ENCODE measurements at places on chromosomes 2 and 18. TPM values are rescaled to one million over a fixed set of nuclear protein-coding genes. Genes with fewer than 3 reads are reported as not detected.

DNA sequence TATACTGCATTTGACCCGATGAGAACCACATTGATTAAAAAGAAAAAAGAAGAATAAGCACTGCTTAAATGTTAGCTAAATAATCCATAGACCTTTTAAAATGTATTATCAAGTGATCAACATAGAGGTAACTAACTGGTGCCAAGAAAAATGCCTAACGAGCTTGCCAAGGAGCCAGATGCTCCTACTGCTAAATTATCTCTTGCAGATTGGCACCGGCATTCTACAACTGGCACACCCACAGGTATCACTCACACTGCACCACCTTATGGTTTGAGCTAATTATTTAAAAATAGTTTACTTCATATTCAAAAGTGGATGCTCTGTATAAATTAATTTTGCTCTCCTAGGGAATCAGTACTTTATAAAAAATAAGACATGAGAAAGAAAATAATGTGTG is 341.6 kb upstream of the CDH7 start:
- DNase-seq: no peak

PIEZO2 gene
- 0.32 TPM for total RNA-seq

GRCh38 chr2:101699755-101700461 is 2.4 kb downstream of the MAP4K4 start:
- DNase-seq: peak; percentile 14

DNA sequence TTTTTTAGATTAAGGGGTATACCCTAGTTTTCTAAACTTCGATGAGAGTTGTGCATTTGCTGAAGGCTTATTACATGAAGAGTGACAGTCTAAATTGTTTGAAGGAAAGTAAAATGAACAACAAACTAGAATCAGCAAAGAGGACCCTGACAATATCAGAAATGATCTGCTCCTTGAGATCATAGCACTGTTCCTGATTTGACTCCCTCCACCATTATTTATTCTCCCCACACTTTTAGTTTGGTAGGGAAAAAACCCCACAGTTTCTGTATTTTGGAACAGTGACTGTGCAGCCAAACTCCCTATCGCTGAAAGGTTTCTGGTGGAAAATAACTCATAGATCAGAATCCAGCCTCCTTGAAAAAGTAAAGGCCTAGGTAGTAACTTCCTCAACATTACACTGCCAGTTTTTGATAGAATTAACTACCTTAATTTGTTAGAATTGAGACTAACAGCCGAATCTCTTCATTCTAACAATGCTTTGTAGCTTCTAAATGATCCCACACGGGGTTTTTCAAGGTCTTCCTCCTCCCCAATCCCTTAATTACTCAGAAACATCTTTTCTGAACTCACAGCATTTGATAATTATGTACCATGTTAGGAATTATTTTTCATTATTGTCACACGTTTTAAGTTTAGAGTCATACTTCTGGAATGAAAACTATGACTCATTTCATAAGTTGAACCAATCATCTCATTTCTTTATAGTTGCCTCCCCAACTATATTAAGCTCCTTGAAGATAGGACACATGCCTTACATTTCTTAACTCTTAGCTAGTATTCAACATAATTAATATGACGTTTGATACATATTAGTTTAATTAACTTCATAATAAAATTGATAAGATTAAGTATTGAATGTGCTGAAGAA is 2.9 kb downstream of the MYL12A start:
- no peak for DNase-seq

- DNase-seq: no peak
Measured at GRCh38 chr2:110807522-110807921, 75.1 kb downstream of the ACOXL start.

- no peak for DNase-seq
Measured at GRCh38 chr2:58769111-58769863, 528.2 kb upstream of the FANCL start.

GRCh38 chr18:74376523-74376922 is 60.9 kb downstream of the C18orf63 start:
- no peak for DNase-seq

- DNase-seq: peak; percentile 79
Measured at GRCh38 chr2:70948337-70949003, 12.8 kb downstream of the ATP6V1B1 start.

DNA sequence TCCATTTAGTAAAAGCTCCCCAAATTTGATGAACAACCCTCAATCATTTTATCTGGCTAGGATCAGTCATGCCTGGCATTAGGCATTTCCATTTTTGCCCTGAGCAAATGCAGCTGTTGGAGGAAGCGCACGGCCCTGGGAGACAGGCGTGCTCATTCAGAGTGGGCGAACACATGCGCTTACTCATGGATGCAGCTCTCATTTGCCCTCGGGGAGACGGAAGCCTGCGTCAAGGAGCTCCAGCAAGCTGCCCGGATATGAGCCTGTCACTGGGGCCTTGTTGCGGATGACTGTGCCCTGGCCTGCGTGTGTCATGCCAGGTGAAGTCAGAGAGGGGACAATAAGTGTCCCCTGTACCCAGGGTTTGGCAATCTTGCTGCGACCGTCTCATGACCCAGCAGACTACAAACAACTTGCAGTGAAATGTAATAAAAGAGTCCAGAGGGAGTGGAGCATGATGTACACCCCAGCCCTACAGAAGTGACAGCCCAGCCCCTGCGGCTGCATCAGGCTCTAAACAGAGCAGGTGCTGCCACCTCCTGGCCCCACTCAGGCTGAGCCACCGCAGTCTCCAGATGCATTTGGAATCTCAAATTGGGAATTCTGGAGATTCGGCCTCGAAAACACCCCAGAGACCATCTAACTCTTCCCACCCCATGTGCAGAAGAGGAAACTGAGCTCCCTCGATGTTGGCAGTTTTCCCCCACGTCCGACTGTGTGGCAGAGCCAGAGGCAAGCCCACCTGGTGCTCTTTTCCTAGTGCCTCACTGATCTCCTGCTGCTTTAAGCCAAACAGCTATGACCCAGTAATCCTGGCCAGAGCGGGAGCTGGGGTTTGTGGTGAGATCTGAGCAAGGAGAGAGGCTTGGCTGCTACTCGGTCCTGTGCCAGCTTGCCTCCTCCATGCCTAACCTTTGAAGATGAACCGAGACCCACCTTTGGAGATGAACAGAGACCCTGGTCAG is 105.0 kb upstream of the ALK start:
- DNase-seq: peak; percentile 74

GRCh38 chr18:6145645-6146306 is 250.5 kb upstream of the TMEM200C start:
- DNase-seq: no peak

- DNase-seq: no peak
Measured at GRCh38 chr2:231235217-231235616, 36.8 kb downstream of the ARMC9 start.

Measured in cardiac muscle cell (in vitro differentiated cells and primary cell).